Activated CD4-positive, CD25-positive, alpha-beta regulatory T cell treated with anti-CD3 and anti-CD28 coated beads, Interleukin-2, amount 50 U/mL, for 72 hours (primary cell): ENCODE measurements at places on chromosomes 3 and 15.

- DNase-seq: no peak
Observed at GRCh38 chr3:56753206-56753820, 48.4 kb downstream of the ARHGEF3 start.

- no peak for DNase-seq
Observed at GRCh38 chr3:181329024-181329423, 339.5 kb upstream of the DNAJC19 start.

DNA sequence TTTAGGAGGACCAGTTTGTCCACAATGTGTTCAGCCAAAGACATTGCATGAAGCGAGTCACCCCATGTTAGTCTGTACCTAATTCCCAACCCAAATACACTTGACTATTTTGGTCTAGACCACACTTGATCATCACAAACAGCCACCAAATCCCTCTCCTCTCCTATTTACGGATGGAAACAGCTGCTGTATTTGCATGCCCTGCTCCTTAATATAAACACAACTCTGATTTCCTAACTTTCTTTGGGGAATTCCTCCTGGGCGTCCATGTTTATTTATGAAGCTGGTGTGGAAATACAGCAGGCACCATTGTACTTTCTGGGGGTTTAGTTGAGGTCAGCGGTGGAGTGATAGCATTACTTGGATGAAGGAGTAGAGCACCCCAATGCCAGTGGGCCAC lies 235.2 kb downstream of the TLE3 start:
- DNase-seq: no peak

DNA sequence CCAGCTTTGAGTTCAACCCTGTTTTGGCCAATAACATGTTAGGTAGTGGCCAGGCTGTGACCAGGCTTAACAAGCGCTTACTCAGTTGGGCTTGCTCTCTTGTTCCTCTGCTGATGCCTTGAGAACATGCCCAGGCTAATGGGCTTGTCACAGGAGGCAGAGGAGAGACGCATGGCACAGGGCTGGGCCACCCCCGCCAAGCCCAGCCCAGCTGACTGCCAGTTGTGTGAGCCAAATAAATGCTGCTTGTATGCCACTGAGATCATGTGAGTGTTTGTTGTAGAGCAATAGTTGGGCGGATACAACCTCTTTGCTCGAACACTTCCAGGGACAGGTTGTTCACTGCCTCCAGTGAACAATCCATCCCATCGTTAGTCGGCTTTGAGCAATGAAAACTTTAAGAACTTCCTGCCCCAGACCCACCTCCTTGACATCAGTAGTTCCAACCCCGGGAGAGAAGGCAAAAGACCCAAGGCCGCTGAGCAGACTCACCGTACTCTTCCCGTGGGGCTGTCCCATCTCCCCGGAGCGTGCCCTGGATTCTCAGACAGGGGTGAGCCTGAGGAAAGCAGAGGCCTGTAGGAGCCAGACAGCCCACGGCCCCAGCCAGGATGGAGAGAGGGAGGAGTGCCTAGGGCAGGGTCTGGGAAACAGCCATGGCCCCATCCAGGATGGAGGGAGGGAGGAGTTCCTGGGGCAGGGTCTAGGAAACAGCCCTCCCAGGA lies 4.1 kb downstream of the PLA2G4F start:
- no peak for DNase-seq

DNA sequence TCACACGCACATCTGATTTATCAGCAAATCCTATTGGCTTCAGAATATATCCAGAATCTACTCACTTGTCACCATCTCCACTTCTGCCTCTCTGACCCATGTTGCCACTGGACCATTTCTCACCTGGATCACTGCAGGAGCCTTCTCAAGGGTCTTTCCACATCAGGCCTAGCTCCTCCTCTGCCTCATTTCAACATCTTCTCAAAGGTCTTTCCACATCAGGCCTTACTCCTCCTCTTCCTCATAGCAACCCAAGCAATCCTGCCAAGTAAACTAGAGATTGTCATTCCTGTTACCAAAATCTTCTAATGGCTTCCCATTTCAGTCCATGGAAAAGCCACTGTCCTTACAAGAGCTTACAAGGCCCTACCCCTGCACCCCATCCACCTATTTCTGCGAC lies 18.0 kb upstream of the DUT start:
- no peak for DNase-seq

- no peak for DNase-seq
Observed at GRCh38 chr15:78402061-78402610, 35.9 kb upstream of the IREB2 start.

- no peak for DNase-seq
Observed at GRCh38 chr15:90138071-90138833, 36.0 kb upstream of the IDH2 start.

GRCh38 chr3:38264779-38265178 lies 833 bp upstream of the SLC22A13 start:
- no peak for DNase-seq

DNA sequence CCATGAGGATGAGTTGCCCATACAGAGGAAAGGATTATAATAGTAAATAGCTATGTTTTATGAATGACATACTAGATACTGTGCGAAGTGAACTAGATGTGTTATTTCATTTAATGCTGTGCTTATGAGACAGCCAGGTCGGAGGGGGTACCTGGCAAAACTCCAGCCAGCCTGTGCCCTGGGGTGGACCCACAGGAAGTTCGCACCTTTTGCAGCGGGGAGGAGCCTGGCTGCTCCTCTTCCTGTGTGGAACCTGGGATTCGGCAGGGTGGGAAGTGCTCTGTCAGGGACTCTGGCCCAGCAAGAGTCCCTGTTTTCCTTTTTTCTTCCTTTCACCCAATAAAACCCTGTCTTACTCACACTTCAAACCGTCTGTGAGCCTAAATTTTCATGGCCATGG lies 452.2 kb downstream of the IL5RA start:
- no peak for DNase-seq

GRCh38 chr15:70504299-70504951 lies 258.9 kb downstream of the UACA start:
- no peak for DNase-seq

GRCh38 chr3:145015253-145015652 lies 1043.6 kb downstream of the DIPK2A start:
- DNase-seq: no peak

DNA sequence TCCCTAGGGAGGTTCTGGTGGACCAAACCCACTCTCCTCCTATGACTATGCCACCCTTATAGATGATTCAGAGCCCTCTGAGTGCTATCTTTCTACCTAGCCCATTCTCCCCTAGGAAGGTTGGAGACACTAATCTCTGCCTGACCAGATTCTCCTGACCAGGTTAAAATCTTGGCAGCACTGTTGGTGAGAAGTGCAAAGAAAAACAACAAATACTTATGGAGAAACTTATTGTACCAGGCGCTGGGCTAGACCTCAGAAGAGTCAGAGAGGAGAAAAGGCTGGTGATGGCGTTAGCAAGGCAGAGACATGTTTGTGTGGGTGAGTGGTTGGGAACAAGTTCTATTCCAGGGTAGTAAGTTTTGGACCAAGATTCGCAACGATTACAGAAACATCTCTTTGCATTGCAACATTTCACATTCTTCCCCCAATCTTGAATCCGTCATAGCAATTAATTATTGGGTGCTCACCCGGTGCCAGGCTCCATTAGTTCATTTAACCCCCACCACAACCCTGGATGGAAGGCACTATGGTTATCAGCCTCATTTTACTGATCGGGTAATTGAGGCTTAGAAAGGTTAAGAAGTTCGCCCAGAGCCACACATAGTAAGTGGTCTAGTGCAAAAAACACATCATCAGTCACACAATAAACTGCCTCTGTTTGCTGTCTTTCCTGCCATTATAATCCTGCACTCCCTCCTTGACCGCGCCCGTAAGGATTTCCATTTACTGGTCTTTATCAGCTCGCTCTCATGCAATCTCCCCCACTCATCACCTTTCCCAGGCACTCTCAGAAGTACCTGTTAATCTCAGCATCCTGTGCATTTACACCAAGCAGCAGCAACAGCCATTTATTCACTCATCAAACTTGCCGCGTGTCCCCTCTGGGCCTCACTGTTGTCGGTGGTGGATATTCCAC lies 655 bp upstream of the TSPAN3 start:
- DNase-seq: no peak
